Activated CD4-positive, alpha-beta T cell treated with anti-CD3 and anti-CD28 coated beads, Interleukin-2, amount 50 U/mL, for 24 hours (primary cell): ENCODE measurements at places on chromosomes 13 and 19.

DNA sequence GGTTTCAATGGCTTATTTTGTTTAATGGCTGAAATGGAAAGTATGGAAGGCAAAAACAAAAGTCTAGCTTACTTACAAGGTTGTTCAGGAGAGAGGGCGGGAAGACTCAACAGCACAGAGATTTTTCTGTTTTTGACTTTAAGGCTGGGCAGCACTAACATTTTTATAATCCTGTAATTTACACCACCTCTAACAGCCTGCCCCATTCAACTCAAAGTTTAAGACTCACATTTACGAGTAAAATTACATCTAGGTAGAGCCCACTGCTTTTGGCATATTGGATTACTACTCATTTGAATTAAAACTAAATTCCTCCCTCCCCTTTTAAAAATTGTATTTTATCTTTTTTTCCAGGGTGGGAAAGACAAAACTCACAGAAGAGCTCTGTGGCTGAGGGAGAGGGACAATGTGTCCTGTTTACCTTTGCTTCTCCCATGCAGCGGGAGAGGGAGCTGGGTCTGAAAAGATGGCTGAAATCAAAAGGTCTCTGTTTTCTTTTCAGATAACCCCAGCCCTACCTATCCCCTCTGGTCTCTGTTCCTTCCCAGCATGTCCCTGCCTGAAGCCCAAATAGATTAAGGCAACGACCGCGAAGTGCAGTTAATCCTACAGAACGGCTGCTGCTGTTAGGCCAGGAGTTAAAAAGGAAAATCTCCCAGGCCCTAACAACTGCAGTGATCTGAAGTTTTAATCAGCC lies 6.6 kb downstream of the EFNB2 start:
- DNase-seq: no peak

DNA sequence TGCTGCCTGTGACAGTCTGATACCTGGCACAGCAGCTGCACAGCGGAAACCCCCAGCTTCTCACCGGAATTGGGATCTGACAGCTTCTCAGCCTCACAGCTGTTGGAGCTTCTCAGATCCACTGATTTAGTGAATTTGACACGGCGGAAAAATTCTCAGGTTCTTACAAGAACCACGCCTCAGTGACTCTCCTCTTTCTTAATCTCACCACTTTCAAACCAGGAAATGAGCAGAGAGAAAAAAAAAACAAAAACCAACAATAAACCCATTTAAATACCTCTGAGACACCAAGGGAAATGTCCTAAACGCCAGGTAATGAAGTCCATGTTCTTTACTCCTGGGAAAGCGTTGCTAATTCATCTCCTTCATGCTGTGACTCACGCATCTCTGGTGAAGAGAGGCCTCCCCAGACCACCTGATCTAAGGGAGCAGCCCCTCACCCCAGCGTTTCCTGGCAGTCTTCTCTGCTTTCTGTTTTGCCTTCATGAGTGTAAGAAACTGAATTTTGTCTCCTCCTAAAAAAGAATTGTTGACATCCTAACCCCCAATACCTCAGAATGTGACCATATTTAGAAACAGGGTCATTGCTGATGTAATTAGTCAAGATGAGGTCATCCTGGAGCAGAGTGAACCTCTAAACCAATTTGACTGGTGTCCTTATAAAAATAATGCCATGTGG lies 15.9 kb upstream of the IZUMO2 start:
- no peak for DNase-seq

DNA sequence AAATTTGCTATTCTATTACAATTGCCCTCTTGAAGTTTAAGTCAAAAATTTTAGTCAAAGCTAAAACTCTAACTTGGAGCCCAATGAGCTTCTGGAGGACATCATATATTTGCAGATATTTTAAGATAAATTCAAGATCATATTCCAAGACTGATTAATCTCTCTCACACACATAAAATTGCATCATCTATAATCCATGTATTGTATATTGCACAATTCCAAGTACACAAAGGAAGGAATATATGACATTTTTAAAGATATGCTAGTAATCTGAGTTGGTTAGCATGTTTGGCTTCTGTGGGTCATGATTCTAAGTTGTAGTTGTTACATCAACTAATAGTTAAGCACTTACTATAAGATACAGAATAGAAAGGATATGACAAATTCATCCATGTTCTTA lies 53.3 kb downstream of the KCNRG start:
- DNase-seq: no peak

DNA sequence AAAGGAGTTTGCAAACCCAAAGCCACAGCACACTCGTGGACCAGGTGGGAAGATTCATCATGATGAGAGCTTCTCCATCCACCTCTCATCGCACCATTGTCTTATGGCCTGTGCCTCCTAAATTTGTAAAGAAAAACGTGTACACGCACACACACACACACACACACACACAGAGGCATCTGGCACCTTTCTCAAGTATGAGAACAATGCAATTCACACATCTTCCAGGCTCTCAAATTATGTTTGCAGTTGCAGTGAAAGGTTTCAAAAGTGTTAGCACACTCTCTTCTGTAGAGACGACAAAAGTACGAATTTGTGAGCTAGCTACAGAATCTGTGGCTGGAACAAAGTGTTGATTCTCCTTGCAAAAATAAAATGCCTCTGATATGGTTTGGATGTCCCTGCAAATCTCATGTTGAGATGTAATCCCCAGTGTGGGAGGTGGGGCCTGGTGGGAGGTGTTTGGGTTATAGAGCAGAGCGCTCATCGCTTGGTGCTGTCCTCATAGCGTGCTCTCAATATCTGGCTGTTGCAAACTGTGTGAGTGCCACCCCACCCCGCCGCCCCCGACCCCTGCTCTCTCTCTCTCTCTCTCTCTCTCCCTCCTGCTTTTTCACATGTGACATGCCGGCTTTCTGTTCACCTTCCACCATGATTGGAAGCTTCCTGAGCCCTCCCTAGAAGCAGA lies 21.8 kb upstream of the RAB20 start:
- DNase-seq: no peak

GRCh38 chr13:24927810-24928404 lies 163.9 kb downstream of the RNF17 start:
- DNase-seq: no peak
